ENCODE measurements at places on chromosomes 12 and 14.

GRCh38 chr12:51011955-51012354 lies 14.2 kb downstream of the SLC11A2 start:
- no peak overlapping the region for H3K4me3 ChIP-seq
- H3K27me3 ChIP-seq: no peaks in the 10 kb centered on the region
- H3K27ac ChIP-seq: no peak overlapping the region
- H3K4me1 ChIP-seq: no peaks in the 10 kb centered on the region
- DNase-seq: no peak

DNA sequence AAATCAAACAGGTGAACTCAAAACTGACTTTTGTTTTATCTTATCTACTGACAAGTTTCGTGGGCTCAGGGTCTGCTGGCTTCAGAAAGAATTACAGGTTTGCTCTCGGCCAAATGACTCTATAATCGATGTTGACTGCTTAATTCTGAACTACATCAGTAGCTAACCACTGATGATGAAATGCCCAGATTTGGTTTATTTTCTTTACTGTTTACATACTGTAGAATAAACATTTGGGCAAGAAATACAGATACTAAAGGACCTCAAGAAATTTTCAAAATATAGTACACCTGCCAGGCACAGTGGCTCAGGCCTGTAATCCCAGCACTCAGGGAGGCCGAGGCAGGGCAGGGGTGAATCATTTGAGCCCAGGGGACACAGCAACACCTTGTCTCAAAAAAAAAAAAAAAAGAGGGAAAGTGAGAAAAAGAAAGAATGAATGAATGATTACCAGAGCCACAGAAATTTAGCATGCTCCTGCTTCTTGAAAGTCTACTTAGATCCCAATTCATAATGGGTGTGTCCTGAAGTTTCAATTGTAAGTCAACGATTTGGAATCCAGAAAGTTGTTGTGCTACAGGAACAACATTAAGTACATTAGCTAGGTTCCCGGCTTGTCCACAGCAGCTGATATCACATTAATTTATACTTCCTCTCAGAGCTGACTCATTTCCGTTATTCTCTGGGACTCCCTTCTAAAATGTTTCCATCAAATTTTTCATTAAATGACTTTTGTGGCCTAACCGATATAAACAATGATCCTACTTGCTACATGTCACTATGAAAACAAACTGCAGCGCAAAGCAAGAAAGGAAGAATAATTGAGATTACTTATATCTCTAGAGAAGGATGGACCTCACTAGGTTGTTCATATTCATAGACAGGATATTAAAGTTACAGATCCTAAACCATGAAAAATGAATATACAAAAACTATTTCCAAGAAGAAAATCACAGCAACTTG lies 134.3 kb downstream of the MED13L start:
- no peaks in the 10 kb centered on the region for H3K36me3 ChIP-seq
- no peak for DNase-seq
- no peak overlapping the region for H3K27ac ChIP-seq
- no peaks in the 10 kb centered on the region for H3K27me3 ChIP-seq

DNA sequence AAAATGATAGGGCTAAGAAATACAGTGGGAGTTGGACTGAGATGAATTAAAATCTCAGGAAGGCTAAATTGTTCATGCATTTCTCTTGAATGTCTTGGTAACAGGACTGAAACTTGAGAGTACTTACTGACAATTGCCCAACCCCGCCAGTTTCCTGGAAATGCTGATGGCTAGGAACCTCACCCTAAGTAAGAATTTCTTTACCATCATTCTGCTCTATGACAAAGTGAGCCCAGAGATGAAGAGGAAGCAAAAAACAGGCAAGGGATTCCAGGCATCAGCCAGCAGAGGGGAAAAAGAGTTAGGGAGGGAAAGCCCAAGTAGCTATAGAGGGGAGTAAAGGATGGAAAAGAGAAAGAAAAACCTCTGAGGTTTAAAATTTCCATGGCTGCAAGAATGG lies 397.7 kb downstream of the MDGA2 start:
- H3K27ac ChIP-seq: no peak overlapping the region
- H3K36me3 ChIP-seq: no peaks in the 10 kb centered on the region
- no peak for DNase-seq
- no peaks in the 10 kb centered on the region for H3K27me3 ChIP-seq
- H3K4me1 ChIP-seq: no peaks in the 10 kb centered on the region

DNA sequence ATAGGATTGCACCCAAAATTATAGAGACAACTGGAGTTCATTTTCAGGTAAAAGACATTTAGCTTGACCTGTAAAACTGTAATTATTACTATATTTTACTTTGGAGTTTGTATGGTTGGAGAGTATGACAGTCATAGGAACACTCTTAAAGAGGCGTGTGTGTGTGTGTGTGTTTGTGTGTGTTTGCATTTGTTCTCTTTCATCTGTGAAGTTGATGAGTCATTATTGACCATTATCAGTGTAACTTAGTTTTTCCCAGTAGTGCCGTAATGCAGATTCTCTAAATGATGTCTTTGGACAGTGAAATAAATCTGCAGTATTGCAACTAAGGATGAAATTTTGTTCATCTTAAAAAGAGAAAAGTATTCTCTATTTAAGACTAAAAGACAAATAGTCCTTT lies 13.0 kb downstream of the WASHC4 start:
- no peak overlapping the region for H3K4me3 ChIP-seq
- H3K4me1 ChIP-seq: no peaks in the 10 kb centered on the region
- H3K27me3 ChIP-seq: no peaks in the 10 kb centered on the region
- no peak for DNase-seq
- H3K36me3 ChIP-seq: peaks cover 92% of the 10 kb centered on the region

DNA sequence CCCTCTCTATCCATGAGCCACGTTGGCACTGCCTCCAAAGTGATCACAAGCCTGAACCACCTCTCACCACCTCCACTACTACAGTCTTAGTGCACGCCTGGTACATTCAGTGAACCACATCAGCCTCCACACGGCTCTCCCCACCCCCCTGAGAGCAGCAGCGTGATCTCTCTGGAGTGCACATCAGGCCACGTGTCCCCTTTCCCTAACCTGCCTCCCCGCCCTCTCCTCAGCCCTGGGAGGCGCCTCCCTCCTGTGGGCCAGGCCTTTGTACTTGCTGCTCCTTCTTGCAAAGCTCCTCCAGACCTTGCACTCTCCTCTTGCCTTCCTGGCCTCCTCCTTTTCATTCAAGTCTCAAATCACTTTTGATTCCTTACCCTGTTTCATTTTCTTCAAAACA lies 49.8 kb downstream of the SLC6A12 start:
- H3K36me3 ChIP-seq: no peaks in the 10 kb centered on the region
- peaks cover 11% of the 10 kb centered on the region for H3K4me1 ChIP-seq
- DNase-seq: no peak
- H3K27me3 ChIP-seq: peaks cover 3% of the 10 kb centered on the region

DNA sequence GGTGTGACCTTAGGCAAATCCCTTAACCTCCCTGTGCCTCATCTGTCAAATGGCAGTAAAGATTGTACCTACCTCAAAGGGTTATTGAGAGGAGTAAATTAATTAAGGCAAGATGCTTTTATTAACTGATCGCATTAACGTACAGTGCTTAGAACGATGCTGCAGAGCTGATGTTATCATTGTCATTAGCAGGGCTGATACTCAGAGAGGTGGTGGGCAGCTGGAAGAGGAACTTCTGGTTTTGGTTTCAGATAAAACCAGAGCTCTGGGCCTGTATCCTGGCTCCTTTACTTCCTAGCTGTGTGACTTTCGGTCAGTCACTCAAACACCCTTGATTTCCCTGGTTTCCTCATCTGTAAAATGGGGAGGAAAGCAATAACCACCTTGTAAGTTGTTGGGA lies 55.1 kb downstream of the CALM1 start:
- peaks cover 8% of the 10 kb centered on the region for H3K4me1 ChIP-seq
- no peak overlapping the region for H3K4me3 ChIP-seq
- H3K36me3 ChIP-seq: no peaks in the 10 kb centered on the region
- no peaks in the 10 kb centered on the region for H3K27me3 ChIP-seq
- DNase-seq: no peak

DNA sequence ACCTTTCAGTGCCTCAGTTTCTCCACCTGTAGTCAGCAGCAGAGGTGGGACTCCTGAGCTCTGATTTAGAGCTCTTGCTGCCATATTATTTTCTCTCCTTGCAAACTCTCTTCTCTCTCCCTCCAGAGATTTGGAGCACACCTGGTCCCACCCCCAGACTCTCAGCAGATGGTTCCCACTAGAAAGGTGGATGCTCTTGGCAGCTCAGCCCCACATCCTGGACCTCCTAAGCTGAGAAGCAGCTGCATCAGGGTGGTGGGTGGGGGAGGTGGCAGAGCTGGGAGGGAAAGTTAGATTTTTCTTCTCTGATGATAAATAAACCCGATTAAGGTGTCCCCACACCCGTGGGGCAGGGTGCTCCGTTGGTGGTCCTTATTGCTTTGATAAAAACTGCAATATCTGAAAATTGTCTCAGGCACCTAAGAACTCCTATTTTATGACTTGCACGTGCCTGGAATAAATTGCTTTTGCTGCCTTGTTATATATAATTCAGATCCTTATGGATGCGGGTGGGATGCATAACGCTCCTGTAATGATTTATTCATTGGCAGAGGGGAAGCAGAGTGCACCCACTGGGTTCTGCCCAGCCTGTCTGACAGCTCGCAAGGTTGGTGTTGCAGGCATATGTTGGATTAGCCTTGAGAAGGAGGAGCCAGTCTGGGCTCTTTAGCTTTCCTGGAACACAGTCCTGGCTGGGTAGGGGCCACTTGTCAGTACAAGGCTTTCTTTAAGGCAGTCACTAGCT lies 214.2 kb downstream of the SUDS3 start:
- DNase-seq: no peak
- H3K4me3 ChIP-seq: no peak overlapping the region
- no peaks in the 10 kb centered on the region for H3K27me3 ChIP-seq
- no peaks in the 10 kb centered on the region for H3K36me3 ChIP-seq
- no peak overlapping the region for H3K27ac ChIP-seq

GRCh38 chr12:3565985-3566384 lies 75.0 kb downstream of the PRMT8 start:
- no peak overlapping the region for H3K4me3 ChIP-seq
- H3K4me1 ChIP-seq: peaks cover 3% of the 10 kb centered on the region
- no peak overlapping the region for H3K27ac ChIP-seq
- DNase-seq: no peak
- no peaks in the 10 kb centered on the region for H3K27me3 ChIP-seq
